AG08396 (cell line): ENCODE measurements at places on chromosomes 5 and 9.

DNA sequence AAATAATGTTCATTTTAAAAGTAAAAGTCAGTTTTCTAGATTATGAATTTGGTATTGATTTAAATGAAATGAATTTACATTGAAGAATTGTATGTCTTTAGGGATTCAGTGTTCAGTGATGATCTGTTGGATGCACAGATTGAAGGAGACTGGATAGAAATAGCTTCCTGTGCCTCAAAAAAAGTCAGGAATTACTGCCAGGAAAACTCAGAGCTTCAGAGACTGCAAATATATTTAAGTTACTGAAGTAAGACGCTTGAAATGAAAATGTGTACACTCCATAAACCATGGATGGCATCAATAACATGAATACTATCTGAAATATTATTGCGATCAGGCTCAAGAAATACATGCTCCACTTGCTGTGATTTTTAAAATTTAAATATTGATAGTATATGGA, 60.3 kb downstream of the ADCY2 start:
- DNase-seq, result no peak

DNA sequence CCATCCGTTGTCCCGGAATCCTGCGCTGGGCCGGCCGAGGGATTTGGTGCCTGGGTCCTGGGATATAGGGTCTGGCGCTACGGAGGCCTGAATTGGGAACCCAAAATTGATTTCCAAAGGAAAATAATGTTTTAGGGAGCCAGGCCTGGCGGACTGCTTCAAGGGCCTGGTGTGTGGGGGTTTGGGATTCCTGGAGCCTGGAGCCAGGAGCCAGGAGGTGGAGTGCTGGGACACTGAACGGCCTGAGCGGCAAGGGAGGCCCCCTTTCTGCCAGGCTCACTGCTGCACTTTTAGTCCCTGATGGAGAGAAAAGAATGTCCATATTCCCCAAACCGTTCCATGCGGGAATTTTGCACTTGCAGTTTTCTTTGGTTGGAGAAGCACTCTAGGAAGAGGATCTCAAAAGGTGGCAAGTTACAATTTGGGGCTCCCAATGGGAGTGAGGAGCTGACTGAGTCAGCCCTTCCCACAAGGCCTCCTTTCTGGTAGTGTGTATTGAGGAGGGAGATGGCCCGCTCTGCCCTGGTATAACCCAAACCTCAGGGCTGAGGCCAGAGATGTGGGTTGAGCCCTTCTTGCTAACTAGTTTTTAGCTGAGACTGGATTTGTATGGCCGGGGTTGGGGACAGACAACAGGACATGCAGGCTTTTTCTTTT, 2.2 kb downstream of the LMX1B start:
- DNase-seq, result no peak

GRCh38 chr9:112624711-112625707, 92.9 kb downstream of the INIP start:
- DNase-seq, result no peak

- no peak for DNase-seq
Observed at GRCh38 chr9:81791076-81791475, 101.7 kb upstream of the TLE1 start.

- no peak for DNase-seq
Observed at GRCh38 chr9:109893241-109893640, 113.2 kb downstream of the PALM2AKAP2 start.

DNA sequence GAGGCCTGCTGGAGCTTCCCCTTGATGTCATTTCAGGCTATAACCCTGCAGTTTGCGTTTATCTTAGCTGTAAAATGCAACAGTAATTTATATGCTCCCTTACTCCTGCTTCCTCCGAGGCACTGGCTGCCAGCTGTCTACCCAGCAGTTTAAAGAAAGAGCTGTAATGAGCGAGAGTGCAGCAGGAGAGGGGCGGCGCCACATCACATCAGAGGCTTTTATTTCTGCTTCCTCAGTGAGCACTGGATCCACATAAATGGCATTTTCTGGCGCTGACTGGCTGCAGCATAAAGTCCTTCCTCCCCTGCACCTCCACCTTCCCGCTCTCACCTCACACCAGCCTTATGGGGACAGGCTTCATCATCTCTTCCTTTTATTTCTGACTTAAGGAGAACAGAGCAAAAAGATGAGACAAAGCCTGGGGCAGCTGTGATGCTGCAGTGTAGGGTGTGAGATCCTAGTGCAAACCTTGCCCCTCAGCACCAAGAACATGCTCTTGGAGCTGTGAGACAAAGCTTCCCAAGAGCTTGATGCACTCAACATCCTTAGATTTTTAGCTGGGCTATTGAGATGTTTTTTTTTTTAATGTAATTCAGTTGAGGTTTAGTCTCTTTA, 829.6 kb upstream of the ZNF608 start:
- DNase-seq, result no peak
